IPS DF 19.7 (cell line): ENCODE measurements at places on chromosomes 2 and 18.

- no peak for DNase-seq
Observed at GRCh38 chr2:220318508-220318907, 691.1 kb downstream of the SLC4A3 start.

DNA sequence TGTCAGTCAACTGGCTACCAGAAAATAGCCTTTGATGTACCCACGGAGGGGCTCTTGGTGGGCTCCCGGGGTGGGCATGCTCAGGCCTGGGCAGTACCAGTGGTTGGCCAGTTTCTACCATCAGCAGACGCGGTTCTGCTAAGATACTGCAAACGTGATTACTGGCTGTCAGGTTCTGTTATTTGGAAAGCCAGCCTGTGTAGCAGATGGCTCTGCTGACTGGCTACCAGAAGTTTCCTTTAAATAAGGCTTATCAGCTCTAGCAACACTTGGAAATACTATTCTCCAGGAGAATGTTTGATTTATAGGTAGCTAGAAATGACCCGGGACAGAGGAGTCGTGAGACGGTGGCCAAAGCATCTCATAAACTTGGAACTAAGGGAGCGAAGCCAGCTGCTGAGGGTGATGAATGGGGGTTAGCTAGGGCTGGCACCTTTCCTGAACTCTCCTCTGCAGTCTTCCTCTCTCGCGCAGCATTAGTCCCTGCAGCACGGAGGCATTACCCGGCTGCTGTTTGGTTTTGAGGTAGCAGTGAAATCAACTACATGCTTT, 171.9 kb downstream of the AGAP1 start:
- no peak for DNase-seq

GRCh38 chr2:185012643-185013042, 414.3 kb downstream of the ZNF804A start:
- peak; percentile 0 for DNase-seq

DNA sequence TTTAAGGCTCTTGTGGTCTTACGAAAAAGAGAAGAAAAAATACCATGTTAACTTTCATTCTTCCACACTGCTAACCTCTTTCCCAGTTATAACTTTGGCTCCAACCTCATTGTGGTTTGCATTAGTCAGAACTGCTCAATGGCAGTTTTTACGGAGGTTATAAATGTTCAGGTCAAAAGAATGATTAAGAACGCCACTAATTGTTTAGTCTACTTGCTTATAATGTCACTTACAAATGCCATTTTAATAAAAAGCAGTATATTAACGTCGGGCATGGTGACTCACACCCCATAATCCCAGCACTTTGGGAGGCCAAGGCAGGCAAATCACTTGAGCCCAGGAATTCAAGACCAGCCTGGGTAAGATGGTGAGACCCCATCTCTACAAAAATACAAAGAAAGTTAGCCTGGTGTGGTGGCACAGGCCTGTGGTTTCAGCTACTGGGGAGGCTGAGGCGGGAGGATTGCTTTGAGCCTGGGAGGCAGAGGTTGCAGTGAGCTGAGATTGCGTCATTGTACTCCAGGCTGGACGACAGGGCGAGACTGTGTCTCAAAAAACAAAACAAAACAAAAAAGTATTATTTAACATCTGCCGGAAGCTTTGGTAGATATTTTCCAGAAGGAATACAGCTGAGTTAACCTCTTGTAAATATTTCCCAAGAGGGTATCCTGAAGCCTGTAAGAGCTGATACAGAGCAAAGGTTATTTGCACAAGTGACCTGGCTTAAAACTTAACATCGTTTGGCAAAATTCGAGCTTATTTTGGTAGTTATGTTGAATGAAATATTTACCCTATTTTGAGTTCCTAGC, 5.1 kb downstream of the AGPS start:
- no peak for DNase-seq

- peak; percentile 3 for DNase-seq
Observed at GRCh38 chr2:149258531-149258930, 71.9 kb upstream of the LYPD6 start.

DNA sequence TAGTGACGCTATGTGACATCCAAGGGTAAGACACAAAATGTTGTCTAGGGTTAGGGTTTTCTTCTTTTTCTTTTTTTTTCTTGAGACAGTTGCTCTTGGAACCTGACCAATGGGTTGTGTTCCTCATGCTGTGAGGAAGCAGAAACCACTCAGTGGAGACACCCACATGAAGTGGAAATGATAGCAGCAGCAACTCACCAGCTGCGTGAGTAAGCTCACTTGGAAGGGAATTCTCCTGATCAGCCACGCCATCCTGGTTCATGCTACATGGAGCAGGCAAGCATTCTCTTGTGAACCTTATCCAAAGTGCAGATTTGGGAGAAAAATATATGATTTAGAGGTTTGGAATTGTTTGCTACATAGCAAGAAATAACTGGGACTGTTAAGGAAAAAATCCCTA, 863.7 kb downstream of the EPHA4 start:
- no peak for DNase-seq

DNA sequence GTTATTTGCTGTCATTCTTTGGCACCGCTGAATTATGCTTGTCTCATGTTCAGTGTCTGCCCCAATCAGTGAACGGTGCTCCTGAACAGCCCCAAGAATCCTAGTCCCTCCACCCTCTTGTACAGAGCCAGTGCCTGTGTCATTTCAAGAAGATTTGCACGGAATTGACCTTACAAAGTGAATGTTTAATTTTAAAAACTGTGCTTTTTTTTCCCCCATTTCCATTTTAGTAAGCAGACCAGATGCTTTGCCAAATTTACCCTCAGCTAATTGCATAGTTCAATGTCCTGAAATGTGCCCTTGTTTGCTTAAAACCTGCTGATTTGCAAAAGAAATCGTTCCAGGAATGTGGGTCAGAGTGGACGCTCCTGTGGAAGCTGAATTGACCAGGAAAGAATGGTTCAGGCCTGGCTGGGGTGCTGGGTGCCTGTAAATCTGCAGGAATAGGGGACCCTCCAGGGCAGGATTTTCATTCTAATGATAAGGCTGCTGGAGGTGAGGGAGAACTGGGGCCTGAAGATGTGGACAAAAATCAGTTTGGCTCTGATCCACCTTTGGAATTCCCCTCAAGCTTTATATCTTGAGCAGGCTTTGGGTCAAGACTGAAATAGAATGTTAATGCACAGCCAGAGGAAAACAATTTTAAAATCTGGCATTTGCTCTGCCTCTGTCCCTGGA, 20.1 kb downstream of the TMEM17 start:
- DNase-seq: no peak

DNA sequence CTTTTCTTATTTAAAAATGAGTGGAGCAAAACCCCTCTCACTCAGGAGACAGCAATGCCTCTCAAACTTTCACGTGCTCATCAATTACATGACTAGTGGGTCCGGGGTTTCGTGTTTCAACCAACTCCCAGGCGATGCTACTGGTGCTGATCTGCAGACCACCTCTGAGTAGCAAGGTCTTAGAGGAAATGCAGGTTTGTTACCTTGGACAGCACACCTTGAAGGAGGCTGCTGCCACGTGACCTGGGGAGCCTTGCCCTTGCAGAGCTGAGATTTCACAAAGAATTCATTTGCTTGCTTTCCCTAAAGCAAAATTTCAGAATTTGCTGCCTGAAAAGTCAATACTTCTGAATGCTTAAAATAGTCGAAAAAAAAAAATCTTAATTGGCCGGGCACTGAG, 32.4 kb downstream of the SMIM21 start:
- peak; percentile 12 for DNase-seq

GRCh38 chr2:66694087-66694860, 259.3 kb downstream of the MEIS1 start:
- DNase-seq: no peak
